ENCODE measurements at places on chromosomes 5 and 9. TPM values are rescaled to one million over a fixed set of nuclear protein-coding genes. Genes with fewer than 3 reads are reported as not detected.

LYRM7 gene
- total RNA-seq, result 127 TPM

- no peaks in the 10 kb centered on the region for H3K27me3 ChIP-seq
- H3K27ac ChIP-seq, result peak overlapping the region; percentile 57
- no peak for DNase-seq
- peaks cover 36% of the 10 kb centered on the region for H3K4me1 ChIP-seq
- H3K4me3 ChIP-seq, result no peak overlapping the region
Measured at GRCh38 chr5:264338-264737, 7.1 kb upstream of the PDCD6 start.

GRCh38 chr5:77841616-77842015, 65.5 kb upstream of the TBCA start:
- H3K27ac ChIP-seq, result no peak overlapping the region
- no peaks in the 10 kb centered on the region for H3K4me1 ChIP-seq
- no peaks in the 10 kb centered on the region for H3K36me3 ChIP-seq
- H3K4me3 ChIP-seq, result no peak overlapping the region

POU5F2 gene
- total RNA-seq, result 0.34 TPM

DNA sequence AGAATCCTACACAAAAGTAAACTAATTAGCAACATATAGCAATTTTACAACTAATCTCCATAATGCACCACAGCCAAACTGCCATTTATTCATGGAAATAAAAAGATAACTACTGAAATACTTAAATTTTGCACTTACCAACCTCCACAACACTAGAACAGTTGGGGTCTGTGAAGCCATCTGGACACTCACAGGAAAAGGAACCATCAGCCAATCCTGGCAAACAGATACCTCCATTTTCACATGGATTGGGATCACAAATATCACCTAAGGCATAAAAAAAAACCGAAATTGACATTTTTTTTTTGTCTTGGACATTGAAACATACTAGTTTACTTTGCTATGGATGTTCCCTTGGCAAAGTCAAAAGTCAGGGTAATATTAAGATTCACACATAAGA, 130.7 kb downstream of the EDIL3 start:
- peaks cover 27% of the 10 kb centered on the region for H3K4me1 ChIP-seq
- DNase-seq, result no peak
- no peak overlapping the region for H3K27ac ChIP-seq
- H3K27me3 ChIP-seq, result no peaks in the 10 kb centered on the region
- H3K4me3 ChIP-seq, result no peak overlapping the region

GRCh38 chr5:102715082-102715807, 39.9 kb upstream of the PAM start:
- no peak for DNase-seq
- H3K27me3 ChIP-seq, result no peaks in the 10 kb centered on the region
- H3K4me1 ChIP-seq, result peaks cover 32% of the 10 kb centered on the region

PCDH12 gene
- total RNA-seq, result not detected

- H3K4me1 ChIP-seq, result no peaks in the 10 kb centered on the region
- no peak for DNase-seq
- no peaks in the 10 kb centered on the region for H3K27me3 ChIP-seq
- H3K36me3 ChIP-seq, result no peaks in the 10 kb centered on the region
Measured at GRCh38 chr9:88230612-88231011, 92.3 kb upstream of the SPATA31C2 start.

DNA sequence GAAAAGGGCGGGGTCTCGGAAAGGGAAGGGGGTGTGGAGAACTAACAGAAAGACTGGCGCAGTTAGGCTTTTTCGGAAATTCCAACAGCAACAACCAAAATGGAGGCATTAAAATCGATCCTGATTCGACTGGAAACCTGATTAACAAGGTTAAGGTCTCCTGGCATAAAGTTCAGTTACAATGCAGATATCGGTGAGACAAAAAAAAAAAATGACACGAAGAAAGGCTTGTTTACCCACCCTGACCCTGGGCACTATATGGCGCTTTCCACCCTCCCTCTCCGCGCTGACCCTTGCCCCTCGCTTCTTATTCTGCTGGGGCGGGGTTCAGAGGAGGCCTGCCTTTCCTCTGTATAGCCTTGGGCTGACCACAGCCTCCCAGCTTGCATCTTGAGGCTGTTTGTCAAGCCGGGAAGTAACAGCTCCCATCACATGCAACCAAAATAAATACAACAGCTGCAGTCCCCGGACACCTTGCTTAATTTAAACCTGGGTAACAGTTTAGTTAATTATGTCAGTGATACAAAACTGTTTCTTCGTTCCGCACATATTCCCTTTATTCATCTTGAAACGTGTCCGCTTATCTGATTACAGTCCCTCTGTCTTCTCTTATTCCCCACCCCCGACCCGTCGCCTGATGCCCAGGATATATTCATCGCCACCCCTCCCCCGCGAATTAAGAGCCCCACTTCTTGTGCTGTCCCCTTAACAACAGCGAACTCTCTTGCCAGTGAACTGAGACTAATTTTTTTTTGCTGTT, 795 bp upstream of the PJA2 start:
- peak; percentile 85 for DNase-seq
- peak overlapping the region; percentile 72 for H3K4me3 ChIP-seq
- peaks cover 30% of the 10 kb centered on the region for H3K4me1 ChIP-seq
- H3K27ac ChIP-seq, result peak overlapping the region; percentile 80
- no peaks in the 10 kb centered on the region for H3K27me3 ChIP-seq
- peaks cover 11% of the 10 kb centered on the region for H3K36me3 ChIP-seq

DNA sequence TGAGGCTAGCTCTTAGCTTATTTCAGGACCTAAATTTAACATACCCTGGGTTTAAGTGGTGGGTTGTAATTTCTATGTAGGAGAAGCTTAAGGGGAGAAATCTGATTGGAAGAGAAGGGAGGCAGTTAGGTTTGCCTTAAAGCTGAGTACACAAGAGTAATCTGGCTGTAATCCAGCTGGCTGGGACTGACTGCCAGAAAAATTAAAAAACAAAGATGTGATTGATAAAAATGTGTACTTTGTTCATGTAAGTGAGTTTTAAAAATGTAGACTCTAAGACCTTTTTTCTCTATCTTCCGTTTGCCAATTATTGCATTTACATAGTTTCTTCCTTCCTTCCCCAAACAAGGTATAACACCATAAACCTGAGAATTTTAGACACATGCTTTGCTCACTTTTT, 17.5 kb upstream of the MSMP start:
- H3K36me3 ChIP-seq, result no peaks in the 10 kb centered on the region
- DNase-seq, result no peak
- no peak overlapping the region for H3K4me3 ChIP-seq
- H3K27ac ChIP-seq, result no peak overlapping the region

- H3K4me1 ChIP-seq, result no peaks in the 10 kb centered on the region
- no peaks in the 10 kb centered on the region for H3K36me3 ChIP-seq
- no peak for DNase-seq
- no peaks in the 10 kb centered on the region for H3K27me3 ChIP-seq
- no peak overlapping the region for H3K27ac ChIP-seq
- no peak overlapping the region for H3K4me3 ChIP-seq
Measured at GRCh38 chr5:30050056-30050815, 1143.2 kb upstream of the CDH6 start.

PCDHGB3 gene
- total RNA-seq, result not detected

DNA sequence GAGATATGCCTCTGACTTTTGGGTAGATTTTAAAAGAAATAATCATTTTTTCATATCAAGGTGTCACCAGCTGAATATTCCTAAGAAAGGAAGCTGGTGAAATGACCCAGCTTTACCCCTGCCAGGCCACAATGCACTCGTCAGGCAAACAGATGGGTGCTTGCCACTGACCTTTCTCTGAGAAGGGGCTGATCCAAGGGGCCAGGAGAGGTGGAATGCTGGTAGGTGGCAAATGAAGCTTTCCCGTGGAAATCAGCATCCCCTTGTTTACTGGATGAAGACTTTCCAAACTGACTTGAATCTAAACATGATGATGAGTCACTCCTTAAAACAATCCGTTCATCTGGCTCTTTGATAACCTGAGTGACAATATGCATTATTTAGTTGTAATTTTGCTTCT, 44.3 kb upstream of the PLPP6 start:
- no peak overlapping the region for H3K4me3 ChIP-seq
- peak; percentile 12 for DNase-seq
- no peak overlapping the region for H3K27ac ChIP-seq
- H3K4me1 ChIP-seq, result peaks cover 20% of the 10 kb centered on the region
- H3K36me3 ChIP-seq, result no peaks in the 10 kb centered on the region

DNA sequence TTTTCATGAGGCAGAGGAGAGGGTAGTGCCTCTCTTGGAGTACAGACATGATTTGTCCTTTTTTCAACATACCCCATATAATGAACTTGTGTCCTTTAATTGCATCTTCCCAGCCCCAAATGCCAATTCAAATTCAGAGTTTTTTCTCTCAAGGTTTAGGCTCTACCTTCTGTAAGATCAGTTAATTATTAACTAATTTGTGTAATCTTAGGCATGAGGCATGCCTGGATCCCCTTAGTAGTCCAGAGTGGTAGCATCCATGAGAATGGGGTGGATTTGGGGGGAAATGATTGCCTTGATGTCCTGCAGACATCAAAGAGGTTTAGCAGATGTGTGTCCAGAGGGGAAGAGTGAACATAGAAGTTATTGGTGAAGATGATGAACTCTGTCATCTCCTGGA, 533.3 kb downstream of the LRRC70 start:
- no peaks in the 10 kb centered on the region for H3K27me3 ChIP-seq
- H3K4me1 ChIP-seq, result no peaks in the 10 kb centered on the region

GPX8 gene
- total RNA-seq, result 136 TPM

- no peak overlapping the region for H3K27ac ChIP-seq
- no peak for DNase-seq
- no peaks in the 10 kb centered on the region for H3K27me3 ChIP-seq
Measured at GRCh38 chr5:62592558-62592957, 13.9 kb downstream of the LRRC70 start.

PHF2 gene
- total RNA-seq, result 14.3 TPM

HRH2 gene
- total RNA-seq, result not detected

DNA sequence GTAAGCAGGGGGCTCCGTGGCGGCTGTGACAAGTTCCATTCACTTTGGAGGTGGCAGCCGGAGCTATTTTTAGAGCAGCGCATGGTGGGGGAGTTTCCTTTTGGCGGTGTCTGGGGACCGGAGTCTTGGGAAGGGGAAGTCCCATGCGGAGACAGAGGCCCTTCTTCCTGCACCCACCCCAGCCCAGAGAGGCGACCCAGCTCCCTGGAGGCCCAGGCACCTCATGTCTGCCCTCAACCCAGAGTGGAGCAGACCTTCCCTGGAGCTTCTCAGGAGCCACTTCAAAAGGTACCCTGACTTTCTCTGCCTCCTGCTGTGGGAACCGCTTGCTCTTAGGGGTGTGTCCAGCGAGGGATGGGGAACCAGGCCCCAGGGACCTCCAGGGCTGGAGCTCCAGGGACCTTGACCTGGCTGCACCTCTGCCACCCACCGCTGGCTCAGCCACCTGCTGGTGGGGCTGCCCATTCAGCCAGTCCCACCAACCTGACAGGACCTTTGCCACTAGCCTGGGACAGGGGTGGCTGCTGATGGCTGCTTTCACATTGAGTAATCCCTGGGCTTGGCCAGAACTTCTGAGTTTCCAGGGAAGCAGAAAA, 34.1 kb downstream of the NEK6 start:
- peak overlapping the region; percentile 29 for H3K27ac ChIP-seq
- peaks cover 95% of the 10 kb centered on the region for H3K4me1 ChIP-seq
- DNase-seq, result peak; percentile 49

PCDHGA3 gene
- not detected for total RNA-seq

SLC46A2 gene
- not detected for total RNA-seq

MIGA2 gene
- 17.6 TPM for total RNA-seq

GRCh38 chr5:90844931-90845330, 286.3 kb downstream of the ADGRV1 start:
- no peak for DNase-seq
- H3K4me3 ChIP-seq, result no peak overlapping the region
- H3K36me3 ChIP-seq, result no peaks in the 10 kb centered on the region
- H3K27me3 ChIP-seq, result 0 out of 2 replicates have a peak, but pooled peaks cover 2% of the 10 kb centered on the region

LCN6 gene
- not detected for total RNA-seq

Data from SJSA1 (cell line).